ENCODE measurements at places on chromosomes 1 and 21.

GRCh38 chr1:114219172-114219868 lies 65.7 kb upstream of the SYT6 start:
- H3K27ac ChIP-seq: no peak overlapping the region
- H3K36me3 ChIP-seq: no peaks in the 10 kb centered on the region
- no peaks in the 10 kb centered on the region for H3K4me1 ChIP-seq
- H3K27me3 ChIP-seq: peaks cover 2% of the 10 kb centered on the region
- no peak for DNase-seq

- no peak for DNase-seq
- no peak overlapping the region for H3K4me3 ChIP-seq
- H3K27ac ChIP-seq: no peak overlapping the region
- H3K27me3 ChIP-seq: no peaks in the 10 kb centered on the region
- H3K36me3 ChIP-seq: no peaks in the 10 kb centered on the region
Measured at GRCh38 chr1:71778940-71779339, 503.4 kb downstream of the NEGR1 start.

GRCh38 chr1:246181241-246181640 lies 325.8 kb downstream of the SMYD3 start:
- H3K36me3 ChIP-seq: no peaks in the 10 kb centered on the region
- no peaks in the 10 kb centered on the region for H3K27me3 ChIP-seq
- no peak for DNase-seq
- no peak overlapping the region for H3K27ac ChIP-seq
- no peak overlapping the region for H3K4me3 ChIP-seq

GRCh38 chr1:47598357-47598756 lies 160.5 kb downstream of the FOXD2 start:
- no peaks in the 10 kb centered on the region for H3K4me1 ChIP-seq
- H3K27me3 ChIP-seq: peaks cover 18% of the 10 kb centered on the region
- no peak overlapping the region for H3K27ac ChIP-seq
- DNase-seq: no peak
- no peaks in the 10 kb centered on the region for H3K36me3 ChIP-seq

DNA sequence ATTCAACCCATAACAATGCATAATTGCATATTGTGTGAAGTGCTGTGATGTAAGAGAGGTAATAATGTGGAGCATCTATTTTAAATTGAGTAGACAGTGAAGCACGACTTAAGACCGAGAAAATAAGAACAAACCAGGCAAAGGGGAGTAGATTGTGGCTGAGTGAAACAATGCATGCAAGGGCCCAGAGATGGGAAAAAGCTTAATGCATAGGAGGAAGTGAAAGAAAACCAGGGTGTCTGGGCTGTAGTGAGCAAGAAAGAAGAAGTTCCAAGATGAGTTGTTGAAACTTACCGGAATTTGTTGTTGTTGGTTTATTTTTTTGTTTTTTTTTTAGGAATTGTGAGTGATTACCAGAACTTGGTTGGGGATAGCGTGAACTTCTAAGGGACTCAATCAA lies 104.7 kb downstream of the SNX7 start:
- H3K4me3 ChIP-seq: no peak overlapping the region
- H3K36me3 ChIP-seq: no peaks in the 10 kb centered on the region
- peaks cover 2% of the 10 kb centered on the region for H3K27me3 ChIP-seq
- no peaks in the 10 kb centered on the region for H3K4me1 ChIP-seq
- no peak for DNase-seq
- no peak overlapping the region for H3K27ac ChIP-seq

Measured in activated T-helper 1 cell treated with anti-CD3 and anti-CD28 coated beads, Interleukin-12 subunit alpha, Interleukin-12 subunit beta, Interleukin-2, Interleukin-4 antibody, amounts not matched to agents 30 ng/mL and 10 ng/mL and 1 ng/mL, durations not matched to agents 14 hours and 24 hours and 36 hours (primary cell).